Coronary artery (tissue), 2 donors: ENCODE measurements at places on chromosomes 7 and 10.

- DNase-seq = no peak
Measured at GRCh38 chr10:132249226-132249724, 58.5 kb downstream of the STK32C start.

DNA sequence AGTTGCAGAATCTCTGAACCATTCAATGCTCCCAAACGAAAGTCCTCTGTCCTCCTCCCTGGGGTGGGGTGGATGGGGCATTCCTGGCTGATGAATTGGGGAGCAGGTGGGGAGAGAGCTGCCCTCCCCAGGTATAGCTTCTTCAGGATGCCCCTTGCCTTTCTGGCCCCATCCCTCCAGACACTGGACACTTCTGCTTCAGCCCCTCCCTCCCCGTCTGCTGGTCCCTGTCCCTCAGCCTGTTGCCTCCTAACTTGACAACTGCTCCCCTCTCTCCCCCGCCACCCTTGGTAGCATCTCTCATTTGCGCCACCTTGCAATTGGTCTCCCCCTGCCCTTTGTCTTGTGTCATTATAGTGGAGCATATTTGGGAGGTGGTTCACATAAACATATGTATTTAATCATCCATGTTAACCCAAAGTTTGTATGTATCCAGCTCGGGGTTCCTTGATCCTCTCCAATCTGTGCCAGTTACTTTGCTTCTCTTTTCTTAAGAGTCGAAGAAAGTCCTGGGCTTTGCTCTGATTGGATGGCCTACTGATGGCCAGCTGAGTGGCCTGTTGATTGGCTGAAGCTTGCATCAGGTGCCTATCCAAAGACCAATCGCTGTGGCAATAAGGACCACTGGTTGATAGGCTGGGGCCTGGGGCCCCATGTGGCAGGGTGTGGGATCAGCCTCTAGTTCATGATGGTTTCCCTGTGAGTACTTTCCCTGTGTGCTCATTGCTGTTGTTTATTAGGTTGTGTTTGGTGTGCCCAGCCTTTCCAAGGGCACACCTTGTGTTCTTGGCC is 4.0 kb upstream of the GCK start:
- DNase-seq = no peak

- no peak for DNase-seq
Measured at GRCh38 chr10:80464557-80465450, 10.7 kb downstream of the TSPAN14 start.

DNA sequence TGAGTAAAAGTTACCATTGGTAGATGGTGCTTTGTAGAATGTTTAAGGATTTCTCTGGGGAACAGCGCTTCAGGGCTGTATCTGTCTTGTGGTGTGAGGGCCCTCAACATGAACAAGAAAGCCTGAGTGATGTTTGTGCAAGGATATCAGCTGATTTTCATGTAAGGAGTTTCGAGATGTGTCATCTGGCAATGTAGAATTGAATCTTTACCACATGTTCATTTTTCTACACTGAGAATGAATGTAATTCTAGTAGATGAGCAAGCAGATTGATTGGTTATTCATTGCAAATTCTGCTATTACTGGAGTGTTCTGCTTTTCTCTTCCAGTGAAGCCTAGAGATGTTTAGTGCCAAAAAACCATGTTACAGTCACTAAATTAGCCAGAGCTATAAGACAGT is 87.7 kb downstream of the ST7 start:
- DNase-seq = no peak

- DNase-seq = no peak
Measured at GRCh38 chr10:123241391-123242141, 87.4 kb downstream of the BUB3 start.

DNA sequence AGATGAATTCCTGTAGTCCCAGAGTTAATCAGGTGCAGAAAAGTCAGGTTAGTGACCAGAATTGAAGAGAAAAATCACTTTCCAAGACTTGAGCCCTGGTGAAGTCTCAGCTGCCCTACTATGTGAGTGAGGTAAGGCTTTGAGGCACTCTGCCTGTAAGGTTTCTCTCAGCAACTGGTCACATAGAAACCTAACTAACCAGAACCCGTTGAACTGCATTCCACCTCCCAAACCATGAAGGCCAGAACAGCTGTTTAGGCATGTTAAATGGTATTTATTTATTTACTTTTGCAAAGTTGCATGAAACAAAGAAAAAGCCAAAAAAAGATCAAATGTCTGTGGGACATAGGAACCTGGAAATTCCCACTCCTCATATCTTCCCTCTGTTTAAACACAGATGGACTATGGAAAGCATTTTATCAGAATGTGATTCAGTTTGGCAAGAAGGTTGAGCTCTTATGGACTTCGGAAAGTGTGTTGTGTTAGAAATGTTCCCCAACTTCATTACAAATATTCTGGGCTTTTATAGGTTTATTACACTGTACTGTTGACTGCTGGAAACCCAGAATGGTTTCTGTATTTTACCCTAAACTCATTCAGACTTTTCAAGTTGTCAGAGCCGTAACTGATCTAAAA is 12.8 kb upstream of the GPR85 start:
- DNase-seq = no peak

DNA sequence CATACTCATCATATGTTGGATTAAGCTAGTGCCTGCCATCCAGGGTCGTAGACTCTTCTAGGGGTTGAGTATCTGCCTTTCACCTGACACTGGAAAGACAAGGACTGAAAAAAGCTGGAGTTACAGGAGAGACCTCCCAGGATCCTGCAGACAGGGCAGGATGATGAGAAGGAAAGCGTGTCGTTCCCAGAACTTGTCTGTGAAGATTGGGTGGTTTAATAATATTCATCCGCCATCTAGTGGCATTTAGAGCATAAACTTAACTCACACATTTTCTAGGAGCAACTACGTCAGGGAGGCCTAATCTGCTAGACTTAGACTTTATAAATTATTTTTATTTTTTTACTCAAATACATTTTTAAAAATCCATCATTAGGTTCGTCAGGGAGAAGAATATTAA is 59.6 kb downstream of the ADRB1 start:
- no peak for DNase-seq
